ENCODE measurements at places on chromosomes 6 and 20.

GRCh38 chr6:5151360-5151954, 66.3 kb downstream of the PPP1R3G start:
- DNase-seq = no peak

DNA sequence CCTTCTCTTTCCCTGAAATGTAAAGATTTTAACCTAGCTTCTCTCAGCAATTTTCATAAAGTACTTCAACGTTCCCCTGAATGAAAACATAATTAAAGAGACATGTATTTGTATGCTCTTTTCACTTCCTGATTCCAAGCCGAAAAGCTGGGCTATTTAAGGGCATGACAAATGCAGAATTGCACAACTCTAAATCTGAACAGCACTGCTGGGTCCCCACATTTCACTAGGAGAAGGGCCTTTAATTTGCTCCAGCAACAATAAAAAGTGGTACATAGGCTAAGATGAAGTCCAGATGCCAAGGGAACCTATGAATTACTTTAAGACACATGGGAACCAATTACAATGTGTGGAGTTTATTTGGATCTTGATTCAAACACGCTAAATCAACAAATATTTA, 42.0 kb downstream of the IRAK1BP1 start:
- DNase-seq = peak; percentile 80

DNA sequence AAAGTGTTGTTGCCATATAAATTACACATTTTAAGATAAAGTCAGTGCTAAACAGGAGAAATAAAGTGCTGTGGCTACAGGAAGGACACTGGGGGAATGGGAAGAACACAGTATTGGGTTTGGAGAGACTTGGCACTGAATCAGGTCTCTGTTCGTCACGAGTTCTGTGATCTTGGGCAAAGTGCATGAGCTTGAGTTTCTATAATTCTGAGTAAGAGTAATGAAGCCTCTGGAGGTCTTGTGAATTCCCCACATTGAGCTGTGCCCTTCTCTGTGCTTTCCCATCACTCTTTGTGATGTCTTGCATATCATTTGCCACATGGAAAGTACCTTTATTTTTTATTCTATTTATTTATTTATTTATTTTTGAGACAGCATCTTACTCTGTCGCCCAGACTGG, 16.8 kb upstream of the EEF1A1 start:
- no peak for DNase-seq

DNA sequence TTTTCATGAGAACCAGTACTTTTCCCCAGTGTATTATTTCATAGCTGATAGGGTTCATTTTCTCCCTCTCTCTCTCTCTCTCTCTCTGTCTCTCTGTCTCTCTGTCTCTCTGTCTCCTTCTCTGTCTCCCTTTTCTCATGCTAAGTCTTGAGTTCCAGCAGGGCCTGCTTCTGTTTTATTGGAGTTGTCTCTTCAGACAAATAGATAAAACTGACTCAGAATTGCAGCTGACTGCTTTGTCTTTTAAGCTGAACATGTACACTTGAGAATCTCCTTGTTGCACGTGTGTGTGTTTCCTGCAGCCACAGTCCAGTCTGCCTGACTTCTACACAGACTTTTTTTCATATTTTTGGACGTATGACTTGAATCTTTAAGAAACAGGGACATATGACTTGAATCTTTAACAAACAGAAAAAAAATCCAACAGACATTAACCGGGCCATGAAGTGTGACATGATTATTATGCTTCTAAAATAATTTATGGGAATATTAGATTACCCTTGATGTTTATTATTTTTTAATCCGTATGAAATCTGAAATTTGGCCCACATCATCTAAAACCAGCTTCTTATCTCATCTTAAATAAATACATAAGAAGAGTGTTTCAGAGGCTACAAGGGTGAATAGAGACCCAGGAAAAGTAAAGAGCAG, 71.5 kb downstream of the JAG1 start:
- DNase-seq = no peak

DNA sequence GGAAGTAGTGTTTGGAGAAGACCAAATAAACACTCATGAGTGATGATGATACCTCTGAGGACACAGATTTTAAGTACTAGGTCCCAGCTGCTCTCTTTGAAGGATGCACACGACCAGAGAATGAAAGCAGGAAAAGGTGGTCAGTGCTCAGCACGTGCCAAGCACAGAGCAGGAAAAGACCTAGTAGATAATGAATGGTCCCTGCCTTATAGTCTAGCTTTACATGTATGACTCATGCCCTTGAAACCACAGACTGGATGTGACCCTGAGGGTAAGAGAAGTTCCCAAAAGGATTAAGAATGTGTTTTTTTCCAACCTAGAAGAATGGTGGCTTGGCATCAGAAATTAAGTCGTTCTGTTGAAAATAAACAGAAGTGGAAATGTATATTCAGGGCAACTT, 2.8 kb upstream of the MC3R start:
- DNase-seq = no peak

DNA sequence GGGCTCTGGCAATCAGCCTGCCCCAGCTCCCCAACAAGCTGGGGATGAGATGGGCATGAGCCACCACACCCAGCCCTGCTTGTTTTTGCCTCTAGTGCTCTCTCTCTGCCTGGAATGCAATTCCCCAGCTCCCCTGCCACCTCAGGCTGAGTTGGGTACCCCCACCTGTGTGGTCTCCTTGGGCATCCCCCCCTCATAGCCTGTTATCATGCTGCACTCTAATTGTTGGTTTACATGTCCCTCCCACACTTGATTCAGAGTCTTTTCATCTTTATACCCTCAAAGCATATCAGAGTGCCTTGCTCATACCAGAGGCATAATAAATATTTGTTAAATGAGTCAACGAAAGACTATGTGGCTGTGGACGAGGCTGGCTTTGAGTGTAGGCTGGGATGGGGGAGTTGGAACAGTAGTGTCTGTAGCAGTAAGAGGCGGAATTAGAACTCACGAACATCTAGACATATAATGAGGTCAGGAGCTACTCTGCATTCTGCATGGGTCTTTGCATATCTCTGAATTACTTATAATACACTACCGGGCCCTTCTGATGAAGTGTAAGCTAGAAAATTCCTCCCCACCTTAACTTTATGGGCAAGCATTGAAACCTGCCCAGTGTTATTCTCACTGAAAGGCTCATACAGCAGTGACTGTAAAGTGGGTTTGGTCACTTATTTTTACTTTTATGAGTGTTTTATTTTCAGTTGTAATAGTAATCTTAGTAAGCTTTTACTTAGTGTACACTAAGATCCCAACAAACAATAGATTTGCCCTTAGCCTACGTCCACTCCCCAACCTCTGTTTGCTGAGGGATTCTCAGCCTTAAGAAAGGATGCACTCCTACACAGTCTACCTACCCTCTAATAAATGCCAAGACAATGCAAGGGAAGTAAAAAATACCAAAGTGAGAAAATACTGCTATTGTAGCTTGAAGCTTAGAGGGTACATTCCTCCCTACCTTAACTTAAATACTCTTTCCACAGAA, 58.7 kb downstream of the EDN1 start:
- peak; percentile 50 for DNase-seq

GRCh38 chr6:133392015-133392414, 150.9 kb downstream of the EYA4 start:
- no peak for DNase-seq

- no peak for DNase-seq
Observed at GRCh38 chr6:109351231-109352130, 30.8 kb downstream of the CD164 start.

GRCh38 chr20:8874437-8874836, 194.4 kb upstream of the PLCB4 start:
- no peak for DNase-seq

GRCh38 chr20:50646483-50646996, 44.8 kb downstream of the RIPOR3 start:
- DNase-seq = peak; percentile 78

GRCh38 chr6:34616227-34616585, 60.1 kb upstream of the SPDEF start:
- DNase-seq = no peak

All from fibroblast of skin of left biceps (primary cell).